ENCODE measurements at places on chromosomes 5 and 9. TPM values are rescaled to one million over a fixed set of nuclear protein-coding genes. Genes with fewer than 3 reads are reported as not detected.

FOXD1 gene
- total RNA-seq, result 0.48 TPM

DNA sequence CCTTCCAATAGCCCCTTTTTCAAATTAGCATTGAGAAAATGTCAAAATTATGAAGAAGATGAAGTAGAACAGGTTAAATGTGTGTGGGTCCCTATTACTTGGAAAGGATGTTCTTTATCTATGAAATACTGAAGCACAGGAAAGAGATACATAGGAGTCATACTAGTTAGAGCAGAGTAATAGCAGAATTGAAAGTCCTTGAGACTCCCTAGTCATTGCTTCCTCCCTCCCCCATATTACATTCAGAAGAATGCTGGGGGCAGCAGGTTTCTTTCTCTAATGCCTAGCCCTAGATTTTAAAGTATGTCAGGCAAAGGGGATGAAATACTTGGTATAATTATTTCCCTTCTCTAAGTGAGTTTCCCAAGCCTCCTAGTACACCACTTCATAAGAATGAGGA, 4.4 kb downstream of the ZCCHC9 start:
- no peak for DNase-seq
- no peak overlapping the region for H3K27ac ChIP-seq
- peaks cover 12% of the 10 kb centered on the region for H3K4me1 ChIP-seq
- H3K27me3 ChIP-seq, result no peaks in the 10 kb centered on the region
- no peak overlapping the region for H3K4me3 ChIP-seq

CDO1 gene
- 6.7 TPM for total RNA-seq

DNA sequence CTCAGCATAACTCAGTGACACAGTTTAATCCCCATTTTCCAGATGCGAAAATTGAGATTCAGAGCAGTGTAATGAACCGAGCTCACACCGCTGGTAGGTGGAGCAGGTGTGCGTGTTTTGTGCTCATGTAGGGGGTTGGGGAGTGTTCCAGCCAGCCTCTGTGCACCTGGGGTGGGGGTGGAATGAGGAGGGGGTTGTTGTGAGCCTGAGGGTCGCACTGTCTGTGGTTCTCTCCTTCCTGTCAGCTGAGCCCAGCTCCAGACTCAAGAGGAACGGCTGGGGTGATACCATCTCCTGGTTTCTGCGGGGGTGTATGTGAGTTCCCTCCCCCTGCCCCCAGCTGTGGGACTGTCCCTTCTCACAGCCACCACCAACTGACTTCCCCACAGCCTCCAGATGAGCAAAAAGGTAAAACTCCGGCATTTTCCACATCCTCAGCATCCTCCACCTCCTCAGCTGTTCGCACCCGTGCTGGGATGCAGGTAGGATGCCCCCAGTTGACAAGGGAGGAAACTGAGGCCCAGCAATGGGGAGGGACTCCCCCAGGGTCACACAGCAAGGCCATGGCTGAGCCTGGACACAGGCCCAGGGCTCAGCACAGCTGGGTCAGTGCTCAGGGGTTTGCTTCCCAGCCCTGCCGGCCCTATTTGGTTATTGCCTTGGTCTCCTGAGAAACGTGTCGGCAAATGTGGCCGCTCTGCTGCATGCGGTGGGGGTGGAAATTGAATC, 2.1 kb downstream of the SH2D3C start:
- DNase-seq, result no peak
- peak overlapping the region; percentile 12 for H3K4me3 ChIP-seq
- H3K27ac ChIP-seq, result peak overlapping the region; percentile 41

GRCh38 chr5:1552521-1553255, 28.9 kb upstream of the LPCAT1 start:
- H3K36me3 ChIP-seq, result no peaks in the 10 kb centered on the region
- no peaks in the 10 kb centered on the region for H3K27me3 ChIP-seq
- H3K27ac ChIP-seq, result peak overlapping the region; percentile 44
- no peak for DNase-seq

GRCh38 chr9:114351932-114352331, 22.3 kb downstream of the ORM2 start:
- DNase-seq, result no peak
- H3K36me3 ChIP-seq, result peaks cover 8% of the 10 kb centered on the region
- no peak overlapping the region for H3K27ac ChIP-seq
- no peak overlapping the region for H3K4me3 ChIP-seq
- no peaks in the 10 kb centered on the region for H3K27me3 ChIP-seq

- H3K27ac ChIP-seq, result peak overlapping the region; percentile 34
- no peak overlapping the region for H3K4me3 ChIP-seq
- no peaks in the 10 kb centered on the region for H3K27me3 ChIP-seq
- no peak for DNase-seq
- no peaks in the 10 kb centered on the region for H3K36me3 ChIP-seq
Measured at GRCh38 chr5:32020271-32020670, 153.8 kb downstream of the GOLPH3 start.

ACOT12 gene
- not detected for total RNA-seq

- DNase-seq, result no peak
- no peak overlapping the region for H3K4me3 ChIP-seq
- H3K27me3 ChIP-seq, result no peaks in the 10 kb centered on the region
- no peaks in the 10 kb centered on the region for H3K36me3 ChIP-seq
- no peaks in the 10 kb centered on the region for H3K4me1 ChIP-seq
Measured at GRCh38 chr5:54390015-54390414, 65.5 kb upstream of the HSPB3 start.

- no peak overlapping the region for H3K4me3 ChIP-seq
- H3K27ac ChIP-seq, result peak overlapping the region; percentile 1
- H3K36me3 ChIP-seq, result no peaks in the 10 kb centered on the region
- peaks cover 9% of the 10 kb centered on the region for H3K4me1 ChIP-seq
- no peak for DNase-seq
- H3K27me3 ChIP-seq, result no peaks in the 10 kb centered on the region
Measured at GRCh38 chr5:54738118-54738972, 220.8 kb downstream of the SNX18 start.

GRCh38 chr5:94976853-94977252, 308.0 kb downstream of the MCTP1 start:
- no peaks in the 10 kb centered on the region for H3K4me1 ChIP-seq
- H3K36me3 ChIP-seq, result no peaks in the 10 kb centered on the region
- no peak overlapping the region for H3K27ac ChIP-seq
- no peak overlapping the region for H3K4me3 ChIP-seq

GRCh38 chr9:85876628-85877027, 64.3 kb upstream of the NAA35 start:
- no peak overlapping the region for H3K4me3 ChIP-seq
- DNase-seq, result no peak
- no peaks in the 10 kb centered on the region for H3K36me3 ChIP-seq
- H3K27ac ChIP-seq, result no peak overlapping the region

SHC3 gene
- 9.3 TPM for total RNA-seq

DNA sequence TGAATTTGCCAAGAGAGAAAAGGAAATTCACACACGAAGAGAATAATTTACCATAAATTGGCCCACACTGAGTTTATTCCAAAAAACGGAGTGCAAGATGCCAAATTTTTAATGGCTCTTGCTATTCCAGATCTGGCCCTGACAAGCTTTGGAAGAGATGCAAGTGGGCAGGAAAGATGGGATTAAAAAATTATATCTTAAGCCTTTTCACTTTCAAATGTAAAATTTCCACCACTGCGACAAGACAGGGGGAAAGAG, 352.4 kb downstream of the GLIS3 start:
- H3K27ac ChIP-seq, result no peak overlapping the region
- no peak for DNase-seq
- no peak overlapping the region for H3K4me3 ChIP-seq
- peaks cover 10% of the 10 kb centered on the region for H3K4me1 ChIP-seq

- H3K27me3 ChIP-seq, result no peaks in the 10 kb centered on the region
- no peak for DNase-seq
- no peaks in the 10 kb centered on the region for H3K36me3 ChIP-seq
- H3K27ac ChIP-seq, result no peak overlapping the region
Measured at GRCh38 chr9:125227761-125228160, 13.4 kb downstream of the HSPA5 start.

GRCh38 chr9:136678624-136679023, 8.6 kb downstream of the AGPAT2 start:
- peaks cover 3% of the 10 kb centered on the region for H3K36me3 ChIP-seq
- H3K27me3 ChIP-seq, result no peaks in the 10 kb centered on the region
- no peak for DNase-seq
- no peak overlapping the region for H3K27ac ChIP-seq

JADE2 gene
- total RNA-seq, result 9.1 TPM

PDCD1LG2 gene
- 0.26 TPM for total RNA-seq

ORM2 gene
- not detected for total RNA-seq

NMUR2 gene
- not detected for total RNA-seq

DNA sequence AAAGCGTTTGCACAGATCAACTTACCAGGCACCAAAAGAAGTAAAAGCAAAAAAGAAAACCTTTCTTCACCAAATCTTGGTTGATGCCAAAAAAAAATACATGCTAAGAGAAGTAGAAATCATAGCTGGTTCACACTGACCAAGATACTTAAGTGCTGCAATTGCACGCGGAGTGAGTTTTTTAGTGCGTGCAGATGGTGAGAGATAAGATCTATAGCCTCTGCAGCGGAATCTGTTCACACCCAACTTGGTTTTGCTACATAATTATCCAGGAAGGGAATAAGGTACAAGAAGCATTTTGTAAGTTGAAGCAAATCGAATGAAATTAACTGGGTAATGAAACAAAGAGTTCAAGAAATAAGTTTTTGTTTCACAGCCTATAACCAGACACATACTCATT, 36.4 kb upstream of the CCDC152 start:
- H3K36me3 ChIP-seq, result peaks cover 9% of the 10 kb centered on the region
- H3K4me1 ChIP-seq, result no peaks in the 10 kb centered on the region
- DNase-seq, result no peak
- H3K27me3 ChIP-seq, result no peaks in the 10 kb centered on the region
- no peak overlapping the region for H3K27ac ChIP-seq
- no peak overlapping the region for H3K4me3 ChIP-seq

HAVCR2 gene
- 5.3 TPM for total RNA-seq

SPATA9 gene
- total RNA-seq, result not detected

- no peaks in the 10 kb centered on the region for H3K27me3 ChIP-seq
- H3K4me3 ChIP-seq, result no peak overlapping the region
- no peaks in the 10 kb centered on the region for H3K4me1 ChIP-seq
- H3K36me3 ChIP-seq, result no peaks in the 10 kb centered on the region
- no peak for DNase-seq
Measured at GRCh38 chr9:121895818-121896544, 197.1 kb downstream of the TTLL11 start.

GRM6 gene
- total RNA-seq, result not detected

DNA sequence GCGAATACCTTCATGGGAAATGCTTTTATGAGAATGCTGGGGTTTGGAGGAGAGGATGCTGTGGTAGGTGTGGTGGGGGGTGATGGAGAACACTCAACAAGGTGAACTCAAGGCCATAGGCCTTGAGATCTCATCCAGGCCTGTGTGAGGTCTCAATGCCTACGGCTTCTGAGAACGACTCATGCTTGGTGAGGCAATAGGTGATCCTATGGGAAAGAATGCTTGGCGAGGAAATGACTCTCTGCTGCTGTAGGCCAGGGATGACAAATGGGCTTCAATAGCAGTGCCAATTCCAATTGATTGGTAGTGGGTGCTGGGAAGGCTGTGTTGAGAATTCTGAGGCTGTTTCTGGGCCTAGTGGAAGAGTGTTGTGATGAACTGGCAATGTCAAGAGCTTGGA, 280.2 kb upstream of the CLINT1 start:
- no peak overlapping the region for H3K4me3 ChIP-seq
- DNase-seq, result no peak
- no peaks in the 10 kb centered on the region for H3K36me3 ChIP-seq
- no peaks in the 10 kb centered on the region for H3K27me3 ChIP-seq

- no peak for DNase-seq
- no peaks in the 10 kb centered on the region for H3K27me3 ChIP-seq
- peak within 1 kb of the TSS; percentile 71 for H3K27ac ChIP-seq
- H3K4me1 ChIP-seq, result peaks cover 24% of the 10 kb centered on the region
- H3K36me3 ChIP-seq, result no peaks in the 10 kb centered on the region
- H3K4me3 ChIP-seq, result peak within 1 kb of the TSS; percentile 13
Measured at GRCh38 chr5:55159763-55160492, at the start of gene GPX8. Gene GPX8, plus strand, starts transcription at chr5:55160171. Its CDS starts 22 bp downstream, at chr5:55160193.
